Stimulated activated CD4-positive, alpha-beta T cell treated with anti-CD3 and anti-CD28 coated beads, Interleukin-1b, Interleukin-23, amount 100 ng/mL, for 24 hours (primary cell): ENCODE measurements at places on chromosomes 2 and 18.

DNA sequence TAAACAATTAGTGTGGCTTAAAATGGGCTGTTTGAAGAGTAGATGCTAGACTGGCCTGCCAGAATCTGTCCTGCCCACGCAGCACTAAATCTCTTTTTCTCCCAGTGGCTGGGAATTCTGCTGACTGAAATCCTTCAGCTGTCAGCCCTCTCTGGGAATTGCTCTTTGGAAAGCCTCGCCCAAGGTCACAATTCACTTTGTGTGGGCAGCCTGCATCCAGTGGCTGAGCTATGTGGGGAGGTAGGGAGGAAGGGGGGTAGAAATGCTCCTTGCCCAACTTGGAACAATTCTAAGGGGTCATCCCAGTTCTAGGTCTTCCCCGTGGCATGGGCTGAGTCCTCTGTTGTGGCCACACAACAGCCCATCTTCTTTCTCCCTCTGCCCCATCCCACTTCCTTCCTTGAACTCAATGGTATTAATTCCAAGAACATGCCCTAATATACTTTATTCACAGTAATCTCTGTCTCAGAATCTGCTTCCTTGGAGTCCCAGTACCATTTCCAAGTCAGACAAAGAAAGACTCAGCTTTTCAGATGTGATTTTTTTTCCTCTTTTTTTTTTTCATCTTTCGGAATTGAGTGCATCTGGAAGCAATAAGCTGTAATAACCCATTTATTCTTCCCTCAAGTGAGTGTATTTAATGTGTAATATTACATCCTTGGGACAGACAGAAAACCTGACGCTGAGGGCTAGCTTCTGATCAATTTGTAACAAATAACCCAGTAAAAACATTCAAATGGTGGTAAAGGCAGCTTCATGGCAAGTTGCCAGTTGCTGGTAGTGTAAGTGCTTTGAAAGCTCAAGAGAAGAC, 189.4 kb downstream of the GPD2 start:
- DNase-seq, result no peak

DNA sequence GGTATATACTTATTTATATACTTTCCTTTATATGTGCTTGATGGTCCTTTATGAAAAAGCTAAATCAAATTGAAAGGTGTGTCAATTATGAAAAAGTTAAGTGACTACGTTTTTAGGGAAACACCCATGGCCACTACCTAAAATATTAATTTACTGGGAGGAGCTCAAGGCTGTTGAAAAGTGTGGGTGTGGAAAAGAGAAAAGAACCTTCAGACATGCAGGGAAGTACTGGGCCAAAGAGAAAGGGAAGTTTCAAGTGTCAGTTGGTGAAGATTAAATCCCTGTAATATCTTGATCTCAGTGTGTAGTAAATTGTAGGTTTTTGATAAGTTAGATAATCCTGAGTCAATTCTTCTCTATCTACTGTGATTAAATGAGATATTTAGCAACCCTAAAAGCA, 6.2 kb upstream of the GKN1 start:
- DNase-seq, result no peak

- DNase-seq, result no peak
Measured at GRCh38 chr18:29311580-29311979, 1134.7 kb upstream of the CDH2 start.

DNA sequence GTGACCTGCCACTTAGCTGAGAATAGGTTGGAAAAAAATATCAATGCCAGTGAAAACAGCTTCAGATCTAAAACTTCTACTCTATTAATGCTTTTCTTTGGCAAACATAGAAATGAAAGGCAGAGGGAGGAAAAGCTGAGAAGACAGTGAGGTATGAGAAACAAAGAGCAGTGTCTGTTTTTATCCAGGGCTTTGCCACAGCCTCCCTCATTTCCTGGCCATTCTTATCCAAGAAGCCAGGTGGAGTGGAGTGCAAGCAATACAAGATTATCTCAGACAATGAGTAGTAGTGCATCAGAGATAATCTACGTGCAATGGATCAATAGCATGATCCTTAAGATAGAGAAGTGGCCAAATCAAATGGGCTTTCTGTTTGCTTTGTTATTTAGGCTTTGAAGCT, 808.7 kb upstream of the PIK3C3 start:
- DNase-seq, result no peak

- DNase-seq, result no peak
Measured at GRCh38 chr2:159070235-159070634, 101.8 kb downstream of the TANC1 start.

GRCh38 chr2:170030040-170030439, 147.9 kb upstream of the MYO3B start:
- DNase-seq, result no peak

DNA sequence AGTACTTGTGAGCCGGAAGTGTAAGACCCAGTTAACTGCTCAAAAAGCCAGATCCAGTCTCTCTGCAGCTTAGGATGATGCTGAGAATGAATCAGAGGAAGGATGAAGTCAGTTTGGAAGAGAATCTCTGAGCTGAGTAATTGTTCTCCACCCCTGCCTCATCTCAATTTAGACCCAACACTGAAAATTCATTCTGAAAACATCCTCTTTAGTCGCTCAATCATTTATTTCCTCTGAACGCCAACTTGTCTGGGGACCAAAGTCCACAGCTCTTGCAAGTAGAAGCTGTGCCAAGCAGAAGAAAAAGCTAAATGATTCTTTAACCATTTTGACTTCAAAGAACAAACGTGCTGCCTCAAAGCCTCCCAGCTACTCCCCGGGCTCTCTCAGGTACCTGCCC, 177.1 kb upstream of the KLHL29 start:
- no peak for DNase-seq

DNA sequence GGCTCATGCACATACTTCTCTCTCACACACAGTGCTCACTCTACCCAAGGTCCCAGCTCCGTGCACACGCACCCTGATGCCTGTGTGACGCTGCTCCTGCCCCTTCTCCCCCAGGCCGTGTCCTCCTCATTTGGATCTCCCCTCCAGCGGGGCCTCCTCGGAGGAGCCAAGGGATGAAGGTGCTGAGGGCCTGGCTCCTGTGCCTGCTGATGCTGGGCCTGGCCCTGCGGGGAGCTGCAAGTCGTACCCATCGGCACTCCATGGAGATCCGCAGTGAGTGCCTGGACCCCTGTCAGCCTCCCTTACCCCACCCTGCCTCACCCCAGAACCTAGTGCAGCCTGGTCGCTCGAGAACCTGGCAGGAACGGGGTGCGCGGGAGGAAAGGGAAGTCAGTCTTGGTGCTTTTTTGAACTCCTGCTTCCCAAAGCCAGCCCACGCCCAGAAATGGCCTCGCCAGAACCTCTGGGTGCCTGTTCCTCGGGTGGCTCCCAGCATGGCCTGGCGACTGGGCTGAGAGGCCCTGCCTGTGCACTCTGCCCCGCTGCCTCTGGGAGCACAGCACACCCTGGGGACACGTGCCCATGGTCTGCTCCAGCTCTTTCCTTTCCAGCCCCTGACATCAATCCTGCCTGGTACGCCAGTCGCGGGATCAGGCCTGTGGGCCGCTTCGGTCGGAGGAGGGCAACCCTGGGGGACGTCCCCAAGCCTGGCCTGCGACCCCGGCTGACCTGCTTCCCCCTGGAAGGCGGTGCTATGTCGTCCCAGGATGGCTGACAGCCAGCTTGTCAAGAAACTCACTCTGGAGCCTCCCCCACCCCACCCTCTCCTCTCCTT, at the start of gene PRLH:
Gene PRLH, plus strand, starts transcription at position 174 of the 835 bp plus-strand sequence. Its CDS starts 0 bp downstream, at position 174.
- no peak for DNase-seq

- DNase-seq, result no peak
Measured at GRCh38 chr2:65076345-65076710, 20.1 kb downstream of the CEP68 start.

- DNase-seq, result no peak
Measured at GRCh38 chr2:64067326-64067725, 48.1 kb upstream of the VPS54 start.

GRCh38 chr2:123864416-123864815, 160.7 kb upstream of the CNTNAP5 start:
- DNase-seq, result no peak

DNA sequence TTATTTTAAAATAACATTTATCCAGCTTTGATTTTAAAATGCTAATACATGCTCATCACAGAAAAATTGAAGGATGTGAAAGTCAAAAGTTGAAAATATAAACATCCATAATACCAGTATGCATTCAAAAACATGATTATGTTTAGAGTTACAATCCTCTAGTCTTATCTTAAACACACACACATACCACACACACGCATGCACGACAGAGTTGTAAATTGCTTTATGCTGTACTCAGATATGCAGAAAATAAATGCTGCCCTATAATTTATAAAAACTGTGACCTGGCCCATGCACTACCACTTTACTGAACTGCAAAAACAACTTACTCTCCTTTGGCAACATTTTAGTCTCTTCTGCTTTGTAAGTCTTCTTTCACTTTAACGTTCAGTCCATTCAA, 793.0 kb upstream of the FANCL start:
- no peak for DNase-seq

- no peak for DNase-seq
Measured at GRCh38 chr2:18752022-18752493, 162.7 kb upstream of the NT5C1B start.

GRCh38 chr2:12259493-12259892, 457.2 kb upstream of the TRIB2 start:
- DNase-seq, result no peak

GRCh38 chr18:22643731-22644130, 226.0 kb upstream of the CTAGE1 start:
- DNase-seq, result no peak

DNA sequence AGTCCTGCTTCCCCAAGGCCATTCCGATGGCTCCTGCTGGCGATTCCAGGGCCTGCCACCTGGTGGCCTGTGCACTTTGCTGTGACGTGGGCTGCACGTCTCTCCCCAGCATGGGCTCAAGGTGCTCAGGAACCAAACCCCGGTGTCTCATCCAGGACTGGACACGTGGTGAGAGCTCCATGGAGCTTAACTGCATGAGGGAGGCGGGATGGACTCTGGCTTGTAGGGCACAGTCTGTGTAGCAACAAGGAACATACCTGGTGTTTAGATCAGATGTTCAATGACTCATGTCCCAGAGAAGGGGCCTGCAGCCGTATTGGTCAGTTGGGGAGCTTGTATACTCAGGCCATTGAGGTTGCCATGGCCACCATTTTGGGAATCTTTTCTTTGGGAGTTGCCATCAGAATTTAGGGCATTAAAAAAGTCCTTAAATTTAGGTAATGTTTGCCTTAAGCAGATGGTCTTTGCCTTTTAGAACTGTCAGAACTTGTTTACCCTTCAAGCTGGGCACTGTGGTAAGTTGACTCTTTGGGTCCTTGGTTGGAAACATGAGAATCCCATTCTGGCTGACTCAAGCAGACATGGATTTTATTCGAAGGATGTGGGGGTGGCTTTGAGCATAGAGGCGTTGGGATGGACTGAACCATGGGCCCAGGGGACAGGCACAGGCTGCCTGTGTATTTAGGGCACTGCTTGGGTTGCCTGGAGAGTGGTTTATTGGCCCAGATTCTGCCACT, 21.0 kb downstream of the AGAP1 start:
- no peak for DNase-seq

DNA sequence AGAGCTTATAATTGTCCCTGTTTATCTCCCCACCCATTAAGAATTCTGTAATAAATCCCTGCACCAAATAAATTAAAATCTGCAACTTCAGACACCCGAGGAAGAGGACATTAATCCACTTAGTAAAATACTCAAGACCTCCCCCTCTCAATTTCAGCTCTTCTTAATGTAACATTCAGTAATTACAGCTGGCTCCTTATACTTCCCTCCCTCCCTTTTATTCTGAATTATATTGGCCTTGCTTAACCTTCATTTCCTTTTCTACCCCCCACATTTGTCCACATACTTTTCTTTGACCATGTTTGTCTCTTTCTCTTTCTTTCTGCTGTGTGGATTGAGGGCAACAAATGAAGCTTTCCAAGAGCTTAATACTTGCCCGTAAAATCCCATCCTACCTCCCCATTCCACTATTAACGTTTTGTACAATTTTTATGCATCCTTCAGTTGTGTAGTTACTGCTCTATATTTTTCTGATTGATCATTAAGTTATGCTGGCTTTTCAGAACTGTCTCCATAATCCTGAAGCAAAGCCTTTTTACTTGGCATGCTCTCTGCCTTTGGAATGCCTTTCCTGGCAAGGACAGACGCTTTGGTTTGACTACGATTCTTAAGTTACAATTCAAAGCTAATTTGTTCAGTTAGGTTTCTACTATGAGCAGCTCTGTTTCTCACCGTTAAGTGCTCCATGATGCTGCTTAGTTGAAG, 580.1 kb downstream of the ZEB2 start:
- no peak for DNase-seq

GRCh38 chr2:45814951-45815621, 163.6 kb downstream of the PRKCE start:
- no peak for DNase-seq

DNA sequence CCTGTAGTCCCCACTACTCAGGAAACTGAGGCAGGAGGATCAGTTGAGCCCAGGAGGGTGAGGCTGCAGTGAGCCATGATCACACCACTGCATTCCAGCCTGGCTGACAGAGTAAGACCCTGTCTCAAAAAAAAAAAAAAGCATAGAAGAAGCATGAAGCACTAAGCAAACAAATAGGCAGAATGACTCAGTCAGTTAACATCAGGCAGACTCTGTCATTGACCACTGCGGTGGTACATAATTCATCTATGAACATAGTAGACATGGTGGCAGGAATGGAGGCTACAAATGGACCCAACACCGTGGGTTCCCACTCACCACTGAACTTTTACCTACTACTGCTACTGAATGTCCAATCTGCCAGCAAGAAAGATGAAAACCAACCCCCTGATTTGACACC, 7.6 kb upstream of the ASXL2 start:
- no peak for DNase-seq
